ENCODE measurements at places on chromosomes 12 and 14.

DNA sequence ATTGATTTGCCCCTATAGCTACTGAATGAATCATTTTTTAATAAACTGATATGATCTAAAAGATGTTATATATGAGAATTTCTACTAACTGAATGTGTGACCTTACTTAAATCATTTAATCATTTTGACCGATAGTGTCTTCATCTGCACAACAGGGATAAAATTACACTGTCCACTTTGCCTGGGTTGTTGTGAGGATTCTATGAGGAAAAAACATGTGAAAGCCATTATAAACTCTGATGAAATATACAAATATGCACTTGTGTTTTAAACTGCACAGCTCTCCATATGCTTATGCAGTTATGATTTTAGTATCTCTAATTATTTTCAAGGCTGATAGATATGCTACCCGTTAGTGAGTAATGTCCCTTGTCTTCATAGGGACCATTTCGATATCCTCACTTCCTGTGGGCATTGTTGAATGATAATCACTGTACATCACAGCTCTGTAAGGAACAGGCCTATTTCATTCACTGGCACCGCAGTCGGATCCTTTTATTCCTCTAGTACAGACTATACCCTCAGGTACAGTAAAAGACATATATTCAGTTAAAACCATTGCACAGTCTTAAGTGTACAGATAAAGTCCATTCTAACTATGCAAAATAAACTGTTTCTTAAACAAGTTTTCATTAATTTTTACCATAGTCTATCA, 88.7 kb upstream of the RAP1B start:
- peak; percentile 33 for DNase-seq

GRCh38 chr12:3107954-3108353, 30.8 kb downstream of the TSPAN9 start:
- DNase-seq: peak; percentile 36

DNA sequence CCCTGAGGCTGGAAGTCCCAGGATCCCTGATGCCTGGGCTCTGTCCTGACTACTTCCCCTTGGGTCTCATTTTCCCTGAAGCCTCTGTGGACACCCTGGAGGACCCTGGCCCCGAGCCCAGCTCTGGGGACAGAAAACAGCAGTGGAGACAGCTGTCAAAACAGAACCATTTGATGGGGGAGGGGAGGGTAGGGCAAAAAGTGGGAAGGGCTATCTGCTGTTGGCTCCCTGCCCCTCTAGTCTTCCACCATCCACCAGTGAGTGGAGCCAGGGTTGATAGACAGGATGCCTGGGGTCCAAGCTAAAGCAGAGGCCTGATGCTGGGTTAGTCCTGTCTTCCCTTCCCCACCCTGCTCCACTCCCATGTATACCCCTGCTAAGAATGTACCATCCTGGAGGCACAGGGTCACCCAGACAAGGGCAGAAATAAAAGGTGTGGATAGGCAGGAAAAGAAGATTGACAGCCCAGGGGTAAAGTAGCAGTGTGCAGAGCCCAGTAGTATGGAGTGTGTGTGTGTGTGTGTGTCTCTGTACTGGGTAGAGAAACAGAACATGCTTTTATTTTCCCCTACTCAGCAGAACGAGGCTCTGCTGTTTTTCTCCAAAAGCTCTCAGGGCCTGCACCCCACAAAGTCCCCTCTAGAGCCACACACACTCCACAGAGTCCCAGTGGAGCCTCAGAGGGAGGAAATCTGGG, 9.8 kb downstream of the ZNF385A start:
- DNase-seq: no peak

DNA sequence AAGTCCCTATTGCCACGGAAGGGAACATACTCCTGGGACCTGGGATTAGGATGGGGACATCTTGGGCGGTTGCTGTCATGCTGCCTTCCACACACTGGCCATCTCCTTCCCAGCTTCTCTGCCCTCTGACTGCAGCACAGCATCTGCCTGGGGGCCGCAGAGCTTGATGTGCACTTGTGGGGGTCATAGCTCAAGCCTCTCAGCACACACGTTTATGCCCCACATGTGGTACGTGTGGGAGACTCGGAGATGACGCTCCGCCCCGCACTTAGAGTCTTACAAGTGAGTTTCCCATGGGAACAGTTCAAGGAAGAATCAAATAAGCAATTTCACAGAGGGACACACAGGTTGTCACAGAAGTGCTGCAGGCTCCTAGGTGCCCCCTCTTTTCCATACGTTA, 8.6 kb downstream of the ACADS start:
- DNase-seq: no peak

All from fibroblast of skin of back (primary cell).